Activated naive CD8-positive, alpha-beta T cell treated with anti-CD3 and anti-CD28 coated beads for 36 hours (primary cell): ENCODE measurements at places on chromosomes 1 and 21.
A peak's percentile ranks its signal among the peaks of the same experiment; 100 is the strongest.

DNA sequence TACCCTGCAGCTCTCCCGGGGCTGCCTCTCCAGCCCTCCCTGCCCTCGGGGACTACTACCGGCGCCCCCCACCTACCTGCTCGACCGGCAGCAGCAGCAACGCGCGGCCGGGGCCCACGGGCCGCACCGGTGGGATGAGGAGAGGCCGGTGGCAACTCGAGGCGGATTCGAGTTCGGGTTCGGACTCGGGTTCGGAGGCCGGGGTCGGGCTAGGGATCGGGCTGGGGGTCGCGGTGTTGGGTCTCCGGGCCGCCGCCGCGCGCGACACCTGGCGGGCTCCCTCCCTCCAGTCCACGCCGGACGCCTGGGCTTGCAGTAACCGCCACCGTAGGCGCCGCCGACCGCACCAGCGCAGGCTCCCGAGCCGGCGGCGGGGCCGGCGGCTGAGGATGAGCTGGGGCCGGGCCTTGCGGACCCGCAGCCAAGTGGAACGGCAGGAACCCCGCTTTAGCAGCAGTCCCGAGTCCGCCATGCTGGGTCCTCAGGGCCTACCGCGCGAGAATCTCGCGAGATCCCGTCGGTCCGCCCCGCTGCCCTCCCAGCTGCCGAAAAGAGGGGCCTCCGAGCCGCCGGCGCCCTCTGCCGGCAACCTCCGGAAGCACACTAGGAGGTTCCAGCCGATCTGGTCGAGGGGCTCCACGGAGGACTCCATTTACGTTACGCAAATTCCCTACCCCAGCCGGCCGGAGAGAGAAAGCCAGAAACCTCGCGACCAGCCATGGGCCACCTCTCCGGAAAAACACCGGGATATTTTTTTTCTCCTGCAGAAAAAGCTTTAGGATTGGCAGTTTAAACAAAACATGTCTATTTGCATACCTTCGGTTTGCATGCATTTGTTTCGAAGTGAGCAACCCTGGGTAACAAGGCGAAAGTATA, at the start of gene NOL9:
Gene NOL9 (minus strand): TSS at position 483 of the 876 bp plus-strand sequence. CDS start 11 bp downstream, at position 472.
- DNase-seq: peak; percentile 95

DNA sequence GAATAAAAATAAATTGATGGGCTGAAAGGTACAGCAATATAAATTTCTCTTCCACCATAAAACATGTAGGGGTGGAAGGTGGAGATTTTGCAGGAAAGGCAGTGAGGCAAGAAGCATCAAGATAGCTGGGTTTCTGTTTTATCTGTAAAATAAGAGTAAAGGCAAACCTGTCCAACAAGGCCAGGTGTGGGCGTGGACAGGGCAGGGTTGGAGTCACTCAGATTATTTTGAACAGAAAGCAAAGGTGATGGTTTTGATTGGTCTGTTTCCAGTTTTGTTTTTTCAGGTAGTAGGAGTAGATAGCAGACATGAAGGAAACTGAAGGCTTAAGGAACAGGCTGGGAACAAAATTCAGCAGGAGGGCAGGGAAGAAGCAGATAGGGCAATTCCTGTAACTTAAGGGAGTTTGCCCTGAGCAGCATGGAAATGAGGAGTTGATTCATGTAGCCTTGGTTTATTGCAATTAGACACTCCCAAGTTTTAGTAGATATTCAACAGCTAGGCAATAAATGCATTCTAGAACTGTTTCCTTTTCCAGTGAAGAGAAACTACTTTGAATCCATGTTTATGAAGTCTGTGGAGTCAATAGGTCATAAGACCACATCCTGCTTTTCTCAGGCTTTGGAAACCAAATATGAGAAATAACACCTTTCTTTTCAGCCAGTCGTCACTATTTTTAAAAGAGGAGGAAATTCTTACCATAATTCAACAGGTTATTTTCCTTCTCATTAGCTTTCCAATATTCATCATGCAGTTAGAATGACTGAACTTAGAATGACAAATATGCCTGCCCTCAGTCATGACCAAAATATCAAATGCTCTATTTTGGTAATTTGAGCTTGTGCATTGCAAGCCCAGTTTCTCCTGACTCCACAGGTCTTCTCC, 38.7 kb upstream of the CD55 start:
- no peak for DNase-seq

DNA sequence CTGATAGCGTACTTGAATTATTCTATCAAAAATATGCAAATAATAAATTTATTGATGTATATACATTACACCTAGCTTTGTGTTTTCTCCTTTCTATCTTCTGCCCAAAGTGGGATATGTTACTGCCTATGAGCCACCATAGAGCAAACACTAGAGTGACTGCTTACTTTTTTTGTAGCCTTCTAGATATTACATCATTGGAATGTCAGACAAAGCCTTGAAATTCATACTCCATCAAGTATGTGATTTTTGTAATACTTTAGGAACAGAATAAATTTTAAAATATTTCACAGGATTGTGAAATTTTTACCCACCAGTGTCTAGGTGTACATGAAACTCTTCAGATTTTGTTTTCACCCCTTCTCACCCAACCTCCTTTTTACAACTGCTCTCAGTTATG, 787.6 kb downstream of the USP25 start:
- DNase-seq: no peak

GRCh38 chr1:218301217-218301616, 16.1 kb downstream of the RRP15 start:
- DNase-seq: no peak

DNA sequence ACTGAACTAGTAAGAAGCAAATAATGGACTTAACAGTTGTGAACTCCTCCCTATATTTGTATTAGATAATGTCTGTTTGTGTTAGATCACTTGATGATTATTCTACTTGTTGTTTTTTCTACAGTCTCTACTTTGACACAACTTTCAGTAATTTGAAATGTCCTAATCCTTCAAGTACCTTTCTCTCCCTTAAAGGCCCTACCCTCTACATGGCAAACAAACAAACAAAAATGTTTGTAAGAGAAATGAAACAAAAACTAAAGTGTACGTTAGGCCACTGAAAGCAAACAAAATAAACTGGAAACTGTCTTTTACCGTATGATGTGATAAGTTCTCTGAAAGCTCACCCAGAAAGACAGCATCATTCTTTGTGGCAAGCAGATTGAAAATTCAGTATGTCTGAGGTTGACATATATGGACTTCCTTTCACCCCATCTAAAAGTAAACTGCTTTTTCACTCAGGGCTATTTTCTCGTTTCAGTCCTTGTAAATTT, 255.9 kb upstream of the SNX7 start:
- no peak for DNase-seq

DNA sequence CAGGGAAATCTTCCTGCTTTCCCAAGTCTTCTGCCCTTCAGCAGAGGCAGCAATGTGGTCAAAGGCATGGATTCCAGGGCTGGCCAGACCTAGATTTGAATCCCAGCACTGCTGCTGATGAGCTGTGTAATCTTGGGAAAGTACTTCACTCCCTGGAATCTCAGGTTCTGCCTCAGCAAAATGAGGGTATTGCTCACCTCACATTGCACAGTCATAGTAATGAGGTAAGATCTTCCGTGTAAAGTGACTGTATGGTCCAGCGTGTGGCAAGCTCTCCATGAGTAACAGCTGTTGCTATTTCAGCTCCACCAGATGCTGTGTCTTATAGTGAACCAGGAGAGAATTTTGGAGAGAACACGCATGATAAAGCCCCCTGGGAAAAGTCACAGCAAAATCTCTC, 56.1 kb upstream of the F3 start:
- no peak for DNase-seq

GRCh38 chr1:165353731-165354671, 2.5 kb downstream of the LMX1A start:
- DNase-seq: no peak

DNA sequence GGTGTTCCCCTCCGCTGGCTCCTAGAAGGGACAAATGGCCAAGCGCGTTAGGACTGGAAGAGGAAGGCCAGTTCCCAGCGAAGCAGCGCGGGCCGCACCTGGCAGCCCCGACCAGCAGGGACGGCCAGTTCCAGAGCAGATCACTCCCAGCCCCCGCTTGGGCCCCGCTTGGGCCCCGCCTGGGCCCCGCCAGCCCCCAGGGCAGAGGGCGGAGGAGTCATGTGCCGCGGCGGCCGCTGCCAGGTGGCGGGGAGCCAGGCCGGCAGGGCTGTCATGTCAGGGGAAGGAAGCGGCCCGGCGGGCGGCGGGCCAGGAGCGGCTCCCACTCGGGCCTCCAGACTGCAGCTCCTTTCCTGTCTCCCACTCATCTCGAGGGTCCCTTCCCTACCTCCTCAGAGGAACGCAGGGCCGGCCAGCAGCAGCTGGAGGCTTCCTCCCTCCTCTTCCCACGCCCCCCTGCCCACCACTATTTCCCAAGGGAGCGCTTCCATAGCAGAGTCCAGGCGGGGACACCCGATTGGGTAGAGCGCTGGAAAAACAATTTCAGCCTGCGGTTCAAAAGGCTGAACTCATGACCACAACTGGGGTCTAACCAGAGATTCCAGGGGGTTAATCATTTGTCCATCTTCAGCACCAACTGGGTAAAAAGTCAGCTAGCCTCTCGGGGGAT, 16.5 kb downstream of the ZNF697 start:
- DNase-seq: no peak

DNA sequence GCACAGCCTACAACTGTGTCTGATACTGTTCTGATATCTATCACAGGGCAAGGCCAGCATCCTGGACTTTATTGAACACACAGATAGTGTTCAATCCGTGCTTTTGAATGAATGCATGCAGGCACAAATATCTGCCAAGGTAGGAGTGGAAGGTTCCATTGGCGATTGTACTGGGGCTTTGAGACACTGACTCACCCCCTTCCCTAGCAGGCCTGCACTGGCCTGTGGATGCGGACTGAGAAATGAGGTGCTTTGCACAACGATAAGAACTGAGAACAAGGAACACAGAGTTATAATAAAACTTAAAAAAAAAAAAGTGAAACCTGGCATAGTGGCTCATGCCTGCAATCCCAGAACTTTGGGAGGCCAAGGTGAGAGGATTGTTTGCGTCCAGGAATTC, 62.4 kb upstream of the NGF start:
- no peak for DNase-seq

- DNase-seq: no peak
Observed at GRCh38 chr1:32247452-32247851, 430 bp downstream of the FAM167B start.

DNA sequence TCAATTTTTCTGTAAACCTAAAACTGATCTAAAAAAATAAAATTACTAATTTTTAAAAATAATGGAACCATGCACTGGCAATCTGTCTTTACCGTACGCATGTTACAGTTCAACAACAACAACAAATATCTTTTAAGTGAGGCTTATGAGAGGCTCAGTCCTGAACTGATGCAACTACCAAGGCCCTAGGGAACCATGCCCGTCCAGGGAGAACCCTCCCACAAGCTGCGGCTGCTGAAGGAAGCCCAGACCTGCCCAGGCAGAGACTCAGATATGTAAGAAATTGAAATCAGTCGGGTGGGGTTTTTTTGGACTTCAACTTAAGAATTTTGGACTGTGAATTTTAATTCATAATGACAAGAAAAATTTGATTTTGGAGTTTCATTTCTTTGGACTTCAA, 91.1 kb downstream of the NPHP4 start:
- DNase-seq: no peak

DNA sequence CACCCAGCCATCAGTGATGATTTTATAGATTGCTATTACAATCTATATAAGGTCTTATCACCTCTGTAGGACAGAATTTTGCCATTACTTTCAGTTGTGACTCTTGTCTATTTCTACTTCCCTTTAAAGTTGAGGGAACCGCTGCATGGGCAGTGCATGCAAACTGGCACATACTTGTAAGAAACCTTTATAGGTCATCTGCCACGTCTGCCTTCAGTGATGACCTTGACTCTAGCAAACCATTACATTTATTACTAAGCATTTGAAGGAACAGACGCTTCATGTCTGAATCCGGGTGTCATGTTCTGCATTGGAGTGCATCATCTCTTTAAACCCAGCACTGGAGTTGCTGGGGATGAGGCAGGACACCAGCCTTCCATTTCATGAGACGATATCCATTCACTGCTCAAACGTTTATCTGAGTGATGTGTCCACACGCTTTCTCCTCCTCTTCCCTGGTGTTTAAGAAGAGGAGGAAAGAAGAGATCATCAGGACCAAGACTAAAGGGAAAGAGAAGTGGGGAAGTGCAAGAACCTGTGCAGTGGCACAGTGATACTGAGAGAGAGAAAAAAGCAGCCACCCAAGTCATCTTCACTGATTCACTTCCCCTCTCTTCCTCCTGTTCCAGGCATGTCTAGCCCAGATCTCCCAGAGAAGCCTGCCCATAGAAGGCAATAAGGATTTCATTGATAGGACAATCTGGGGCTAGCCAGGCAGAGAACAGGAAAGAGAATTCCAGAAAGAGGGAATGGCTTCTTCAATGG, 14.1 kb downstream of the CCSAP start:
- DNase-seq: no peak

DNA sequence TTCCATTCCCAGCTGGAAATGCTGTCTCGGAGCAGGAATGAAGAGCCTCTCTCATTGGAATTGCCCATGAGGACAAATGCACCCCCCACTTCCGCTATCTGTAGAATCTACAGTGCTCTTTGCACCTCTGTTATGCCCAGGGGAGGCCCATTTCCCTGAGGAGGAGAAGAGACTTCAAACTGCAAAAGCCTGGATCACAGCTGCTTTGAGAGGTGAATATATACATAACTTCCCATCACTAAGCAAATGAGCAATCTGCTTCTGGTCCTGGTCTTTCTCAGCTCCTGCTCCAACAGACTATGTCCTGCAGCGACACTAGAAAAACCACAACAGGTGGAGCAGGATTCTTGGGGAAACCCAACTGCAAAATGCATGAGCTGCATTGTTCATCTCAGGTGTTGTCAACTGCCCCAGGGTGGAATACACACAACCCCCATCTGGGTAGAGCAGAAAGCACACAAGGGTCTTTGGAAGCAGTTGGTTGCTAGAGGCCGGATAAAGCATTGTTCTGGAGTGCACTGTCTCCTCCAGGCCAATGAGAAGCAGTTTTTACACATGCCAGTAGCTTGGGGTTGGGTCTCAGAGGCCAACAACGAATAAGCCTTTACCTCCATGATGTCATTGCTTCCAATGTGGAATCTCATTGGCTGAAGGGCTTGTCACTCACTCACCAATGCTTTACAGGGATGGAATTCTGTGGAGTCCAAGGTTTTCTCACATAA, 67.7 kb upstream of the RAB4A start:
- no peak for DNase-seq

DNA sequence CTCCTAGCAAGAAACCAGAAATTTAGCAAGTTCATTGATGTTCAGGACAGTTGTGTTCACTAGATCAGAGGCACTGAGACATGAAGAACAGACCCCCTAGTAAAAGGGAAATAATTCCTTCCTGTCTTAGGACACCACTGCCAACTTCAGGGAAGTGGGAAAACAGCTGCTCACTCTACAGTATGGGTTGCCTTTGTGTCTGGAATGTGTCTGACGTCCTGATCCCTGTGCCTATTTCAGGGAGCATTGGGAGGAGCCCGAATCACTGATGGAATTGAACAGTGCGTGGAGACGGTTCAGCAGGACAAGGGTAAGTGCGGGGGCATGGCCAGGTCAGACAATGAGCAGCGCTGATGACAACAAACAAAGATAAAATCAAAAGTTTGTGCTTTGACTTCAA, 21.0 kb downstream of the S100A11 start:
- no peak for DNase-seq

DNA sequence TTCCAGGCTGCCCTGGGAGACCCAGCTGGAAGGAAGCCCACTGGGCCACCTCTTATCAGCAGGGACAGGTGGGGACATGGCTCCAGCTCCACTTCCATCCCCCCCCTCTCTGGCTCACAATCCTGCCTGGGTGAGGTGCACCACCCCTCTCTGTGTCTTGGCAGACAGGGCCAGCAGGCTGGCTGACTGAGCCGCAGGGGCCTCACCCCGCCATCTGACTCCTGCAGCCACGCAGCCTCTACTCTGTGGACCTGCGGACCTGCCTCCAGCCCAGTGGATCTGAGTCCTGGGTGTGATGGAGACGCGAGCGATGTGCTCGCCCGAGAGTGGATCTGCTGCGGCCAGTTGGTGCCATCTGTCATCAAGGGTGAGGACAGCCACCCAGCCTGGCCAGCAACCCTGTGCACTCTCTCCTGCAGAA, 30.1 kb downstream of the RCC2 start:
- DNase-seq: no peak
